M059J (cell line): ENCODE measurements at places on chromosomes 3 and 15.
A peak's percentile ranks its signal among the peaks of the same experiment; 100 is the strongest.

DNA sequence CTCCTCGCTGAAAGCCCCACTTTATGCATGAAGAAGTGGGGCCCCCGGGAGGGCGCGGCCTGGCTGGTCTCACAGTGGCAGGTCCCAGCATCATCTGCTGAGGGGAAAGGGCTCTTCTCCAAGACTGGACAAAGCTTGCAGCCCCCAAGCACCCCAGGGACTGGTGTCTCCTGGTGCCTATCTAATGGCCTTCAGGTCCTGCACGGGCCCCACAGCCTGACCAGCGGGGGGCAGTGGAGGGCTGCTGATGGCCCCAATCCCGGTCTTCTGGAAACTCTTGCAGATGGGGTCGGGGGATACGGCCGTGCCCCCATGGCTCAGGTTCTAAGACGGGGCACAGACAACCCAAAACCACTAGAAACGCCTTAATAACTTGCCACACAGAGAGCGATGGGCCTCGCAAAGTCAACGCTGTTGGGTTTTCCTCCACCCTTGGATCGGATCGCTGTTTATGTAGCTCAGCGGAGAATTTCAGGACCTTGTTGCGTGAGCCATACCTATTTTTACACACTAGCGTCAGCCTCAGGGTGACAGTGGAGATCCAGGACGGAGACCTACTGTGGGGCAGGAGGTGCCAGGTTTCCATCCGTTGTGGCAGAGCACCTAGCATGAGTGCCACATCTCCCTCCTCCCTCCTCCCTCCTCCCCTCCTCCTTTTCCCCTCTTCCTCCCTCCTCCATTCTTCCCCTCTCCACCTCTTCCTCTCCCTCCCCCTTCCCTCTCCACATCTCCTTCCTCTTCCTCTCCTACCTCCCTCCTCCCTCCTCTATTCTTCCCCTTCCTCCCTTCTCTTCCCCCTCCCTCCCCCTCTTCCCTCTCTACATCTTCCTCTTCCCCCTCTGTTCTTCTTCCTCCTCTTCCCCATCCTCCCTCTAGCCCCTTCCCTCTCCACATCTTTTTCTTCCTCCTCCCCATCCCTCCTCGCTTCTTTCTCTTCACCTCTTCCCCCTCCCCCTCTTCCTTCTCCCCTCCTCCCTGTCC lies 79.3 kb upstream of the ALDH1L1 start:
- no peak for DNase-seq

GRCh38 chr15:88627463-88627862 lies 6.3 kb downstream of the AEN start:
- no peak for DNase-seq

DNA sequence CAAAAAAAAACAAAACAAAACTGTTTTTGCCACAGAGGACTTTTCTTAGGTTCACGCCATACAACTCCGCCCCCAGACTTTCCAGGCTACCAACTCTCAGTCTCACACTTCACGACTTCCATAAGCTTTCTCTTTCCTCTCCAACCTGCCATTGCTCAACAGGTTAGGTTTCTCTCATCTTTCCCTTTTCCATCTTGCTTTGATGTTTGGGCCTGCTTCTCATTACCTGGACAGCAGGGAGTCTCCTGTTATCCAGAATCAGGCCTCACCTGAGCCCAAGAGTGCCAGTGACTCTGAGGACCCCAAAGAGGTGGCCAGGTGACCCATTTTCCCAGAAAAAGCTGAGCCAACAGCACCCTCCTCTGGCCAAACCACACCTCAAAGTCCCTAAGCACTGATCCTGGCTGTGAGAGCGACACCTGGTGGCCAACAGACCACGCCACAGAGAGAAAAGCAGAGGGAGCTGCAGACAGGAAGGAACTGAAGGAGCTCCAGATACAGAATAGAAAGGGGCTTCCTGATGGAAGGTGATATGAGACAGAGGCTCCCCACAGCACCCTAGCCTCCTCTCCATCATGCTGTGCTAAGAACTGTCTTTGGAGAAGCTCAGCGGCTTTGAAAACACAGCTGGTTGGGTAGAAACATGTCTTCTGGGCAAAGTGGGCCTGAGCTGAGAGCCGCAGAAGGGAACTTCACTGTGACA lies 4.0 kb downstream of the CCDC51 start:
- DNase-seq = peak; percentile 69

DNA sequence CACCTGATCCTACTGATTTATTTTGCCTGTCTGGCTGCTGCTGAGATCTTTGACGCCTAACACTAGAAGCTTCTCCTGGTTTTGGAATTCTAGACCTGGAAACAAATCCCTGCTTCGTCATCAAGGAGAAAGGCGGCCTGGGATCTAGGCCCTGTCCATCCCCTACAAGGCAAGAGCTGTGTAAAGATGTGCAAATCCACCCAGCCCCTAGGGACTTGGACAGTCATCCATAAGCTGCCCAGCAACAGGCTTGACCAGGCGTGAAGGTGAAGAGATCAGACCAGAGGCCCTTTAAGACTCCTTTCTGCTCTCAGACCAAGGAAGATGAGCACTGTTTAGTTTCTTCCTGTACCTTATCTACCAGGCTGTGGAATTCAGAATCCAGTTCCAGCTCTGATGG lies 32.2 kb downstream of the SLC41A3 start:
- no peak for DNase-seq

- DNase-seq = no peak
These were observed 580.1 kb downstream of the ROBO2 start for GRCh38 chr3:77620009-77620408.

DNA sequence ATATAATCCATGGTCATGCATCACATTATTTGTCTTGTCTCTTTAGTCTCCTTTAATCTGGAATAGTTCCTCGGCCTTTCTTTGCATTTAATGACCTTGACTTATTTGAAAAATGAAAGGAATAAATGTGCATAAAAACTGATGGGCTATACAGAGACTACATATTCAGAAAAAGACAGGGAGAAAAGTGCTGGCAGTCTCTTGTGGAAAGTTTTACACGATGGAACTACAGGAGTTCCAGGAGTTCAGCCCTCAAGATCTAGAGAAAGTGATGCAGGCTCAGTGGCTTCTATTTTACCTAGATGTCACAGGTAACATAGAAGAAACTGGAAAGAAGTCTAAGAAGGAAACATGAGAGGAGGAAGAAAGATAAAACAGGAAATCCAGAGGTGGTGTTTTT lies 7.6 kb upstream of the ABTB1 start:
- DNase-seq = no peak

DNA sequence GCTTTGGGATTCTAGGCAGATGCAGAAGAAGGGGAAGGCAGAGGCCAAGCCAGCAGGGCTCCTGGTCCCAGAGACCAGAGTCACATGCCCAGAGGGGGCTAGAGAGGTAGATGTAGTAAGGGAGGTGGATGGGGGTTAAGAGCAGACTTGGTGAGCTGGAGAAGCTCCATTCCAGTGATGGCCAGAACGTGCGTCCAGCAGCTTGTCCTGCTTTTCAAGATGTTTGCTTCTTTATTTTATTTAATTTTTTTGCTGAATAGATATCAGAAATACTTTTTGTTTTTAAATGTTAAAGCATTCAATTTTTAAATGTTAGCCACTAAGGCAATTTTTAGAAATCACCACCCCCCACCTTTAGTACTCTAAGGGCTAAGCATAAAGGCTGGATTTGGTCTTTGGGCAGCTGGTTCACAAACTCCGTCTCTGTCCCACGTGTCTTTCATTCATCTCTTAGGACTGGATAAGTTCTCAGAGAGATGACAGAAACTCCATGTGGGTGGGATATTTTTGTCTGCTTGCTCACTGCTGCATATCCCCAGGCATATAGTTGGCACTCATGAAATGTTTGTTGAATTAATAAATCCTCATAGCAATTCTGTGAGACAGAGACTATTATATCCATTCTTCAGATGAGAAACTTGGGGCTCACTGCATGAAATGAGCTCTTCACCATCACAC lies 6.7 kb downstream of the COLQ start:
- DNase-seq = no peak

DNA sequence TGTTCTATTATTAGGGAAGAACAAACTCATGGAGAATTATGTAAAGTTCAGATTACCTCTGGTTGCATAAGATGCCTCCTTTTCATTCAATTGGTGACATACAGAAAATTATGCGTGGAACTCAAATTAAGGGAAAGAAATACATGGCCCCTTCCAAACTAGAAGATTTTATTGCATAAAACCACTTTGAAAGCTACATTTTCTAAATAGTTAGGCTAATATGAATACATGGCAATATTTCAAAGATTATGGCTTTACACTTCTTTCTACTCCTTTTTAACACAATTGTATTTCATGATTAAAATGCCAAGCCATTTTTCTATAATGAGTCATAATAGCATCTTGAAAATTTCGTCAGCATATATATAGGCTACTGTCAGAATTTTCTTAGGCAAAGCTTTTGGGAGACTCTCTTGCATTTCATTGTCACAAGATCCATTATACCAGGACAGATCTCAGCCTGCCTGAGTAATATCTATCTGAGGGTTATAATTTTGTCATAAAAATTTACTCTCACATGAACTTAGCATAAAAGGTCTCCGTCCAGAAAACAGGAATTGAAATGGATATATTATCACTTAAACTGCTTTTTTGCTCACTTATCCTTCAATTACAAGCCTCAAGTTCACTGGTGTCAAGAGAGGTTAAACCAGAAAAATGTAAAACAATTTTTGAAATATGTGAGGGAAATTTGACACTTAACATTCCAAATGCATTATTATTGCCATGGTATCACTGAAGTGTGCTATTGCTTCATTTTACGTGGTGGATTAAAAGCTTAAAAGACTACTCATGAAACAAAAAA lies 37.1 kb downstream of the CPA3 start:
- DNase-seq = peak; percentile 45

- no peak for DNase-seq
These were observed 476.5 kb upstream of the WNT5A start for GRCh38 chr3:55963601-55964000.

DNA sequence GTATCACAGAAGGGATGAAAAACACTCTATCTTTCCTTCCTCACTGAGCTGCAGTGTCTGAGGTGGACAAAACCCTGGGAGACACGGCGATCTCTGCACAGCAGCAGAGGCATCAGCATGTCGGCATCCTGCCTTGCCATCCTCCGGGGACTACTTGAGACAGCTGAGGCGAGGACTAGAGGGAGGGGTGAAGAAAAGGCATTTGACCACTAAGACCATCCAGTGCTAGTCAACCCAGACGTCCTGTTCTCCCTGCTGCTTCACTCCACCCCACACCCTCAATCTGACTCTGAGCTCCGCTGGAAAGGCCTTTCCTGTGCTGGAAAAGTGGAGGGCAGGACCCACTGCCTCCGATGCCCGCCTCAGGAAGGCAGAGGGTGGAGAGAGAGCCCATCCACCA lies 67.3 kb downstream of the VGLL4 start:
- no peak for DNase-seq
